ENCODE measurements at places on chromosomes 2 and 18. TPM values are rescaled to one million over a fixed set of nuclear protein-coding genes. Genes with fewer than 3 reads are reported as not detected.
A peak's percentile ranks its signal among the peaks of the same experiment; 100 is the strongest.

DNA sequence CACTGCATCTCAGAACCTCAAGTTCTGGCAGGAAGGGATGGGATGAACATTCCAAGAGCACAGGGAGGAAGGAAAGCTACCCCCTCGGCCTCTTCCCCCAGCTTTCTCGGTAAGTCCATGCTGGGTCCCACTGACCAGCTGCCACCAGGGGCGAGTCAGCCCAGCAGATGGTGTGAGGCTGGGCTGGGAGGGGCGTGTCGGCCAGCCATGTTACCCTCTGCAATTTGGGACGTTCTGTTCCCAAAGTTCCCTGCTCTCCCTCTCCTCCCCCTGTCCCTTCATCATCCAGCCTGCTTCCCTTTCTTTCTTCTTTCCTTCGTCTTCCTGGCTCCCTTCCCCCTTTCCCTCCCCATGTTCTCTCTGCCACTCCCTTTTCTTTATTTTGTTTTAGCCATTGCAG, 74.3 kb upstream of the TNP1 start:
- no peak for DNase-seq

- DNase-seq, result peak; percentile 17
Measured at GRCh38 chr18:46718501-46719341, 38.1 kb downstream of the ST8SIA5 start.

DNA sequence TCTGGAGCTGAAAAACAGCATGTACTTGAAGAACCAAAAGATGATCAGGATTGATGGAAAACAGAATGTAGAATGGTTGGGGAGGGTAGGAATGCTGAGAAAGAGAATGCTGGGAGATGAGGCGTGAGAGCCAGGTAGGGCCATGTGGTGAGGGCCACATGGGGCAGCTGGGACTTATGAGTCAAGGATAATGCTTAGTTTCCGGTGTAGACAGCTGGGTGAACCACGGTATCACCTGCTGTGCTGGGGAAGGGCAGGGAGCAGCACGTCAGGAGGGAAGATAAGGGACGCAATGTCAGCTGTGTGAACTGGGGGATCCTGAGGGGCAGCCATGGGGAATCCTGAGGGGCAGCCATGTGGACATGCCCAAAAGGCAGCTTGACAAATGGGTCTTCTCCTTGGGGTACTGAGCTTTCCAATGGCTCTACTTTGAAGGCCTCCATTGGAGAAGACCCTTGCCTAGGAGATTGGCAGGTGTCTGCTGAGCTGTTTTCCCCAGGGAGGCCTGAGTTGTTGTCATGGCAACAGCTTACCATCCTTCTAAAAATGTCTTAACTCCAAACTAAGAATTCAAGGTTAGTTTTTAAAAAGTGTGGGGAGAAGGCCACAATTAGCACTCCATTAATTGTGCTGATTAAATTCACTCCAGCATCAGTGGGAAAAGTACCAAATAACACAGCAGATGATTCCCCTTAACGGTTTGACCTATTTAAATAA, 51.1 kb downstream of the MTHFD2 start:
- DNase-seq, result no peak

DNA sequence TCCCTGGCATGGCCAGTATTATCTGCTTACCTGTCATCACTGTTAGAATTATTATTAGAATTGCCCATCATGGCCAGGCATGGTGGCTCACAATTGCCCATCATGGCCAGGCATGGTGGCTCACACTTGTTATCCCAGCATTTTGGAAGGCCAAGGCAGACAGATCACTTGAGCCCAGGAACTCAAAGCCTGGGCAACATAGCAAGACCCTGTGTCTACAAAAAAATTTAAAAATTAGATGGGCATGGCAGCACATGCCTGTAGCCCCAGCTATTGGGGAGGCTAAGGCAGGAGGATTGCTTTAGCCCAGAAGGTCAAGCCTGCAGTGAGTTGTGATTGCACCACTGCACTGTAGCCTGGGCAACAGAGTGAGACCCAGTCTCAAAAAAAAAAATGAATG, 27.4 kb upstream of the ID2 start:
- no peak for DNase-seq

GRCh38 chr2:16654833-16655444, 10.7 kb downstream of the CYRIA start:
- no peak for DNase-seq

ZDBF2 gene
- 7.7 TPM for total RNA-seq
